Stimulated activated CD4-positive, alpha-beta T cell treated with anti-CD3 and anti-CD28 coated beads, Interleukin-12 subunit alpha, Interleukin-12 subunit beta, amount 100 ng/mL, for 24 hours (primary cell): ENCODE measurements at places on chromosomes 4 and X.

GRCh38 chr4:129346036-129346435 is 250.1 kb downstream of the C4orf33 start:
- DNase-seq = no peak

DNA sequence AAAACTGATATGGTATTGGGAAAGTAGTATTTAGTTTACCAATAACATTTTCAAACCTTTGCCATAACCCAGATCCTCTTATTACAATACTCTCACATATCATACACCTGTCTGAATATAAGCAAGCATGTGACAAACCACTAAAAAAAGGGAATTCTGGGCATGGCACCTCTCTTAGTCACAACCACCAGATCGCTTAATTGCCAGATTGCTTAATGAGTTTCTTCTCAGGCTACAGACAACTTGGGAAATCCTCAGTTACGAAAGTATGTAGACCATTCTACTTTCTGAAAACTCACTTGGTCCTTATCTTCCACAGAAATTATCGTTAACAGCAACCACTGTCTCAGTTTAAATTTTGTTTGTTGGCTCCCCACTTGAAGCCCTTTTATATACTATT is 2.1 kb downstream of the NAF1 start:
- no peak for DNase-seq

- no peak for DNase-seq
These were observed 217.8 kb downstream of the MID1IP1 start for GRCh38 chrX:39019056-39019455.

- DNase-seq = no peak
These were observed 53.4 kb upstream of the PITX2 start for GRCh38 chr4:110676241-110676640.

DNA sequence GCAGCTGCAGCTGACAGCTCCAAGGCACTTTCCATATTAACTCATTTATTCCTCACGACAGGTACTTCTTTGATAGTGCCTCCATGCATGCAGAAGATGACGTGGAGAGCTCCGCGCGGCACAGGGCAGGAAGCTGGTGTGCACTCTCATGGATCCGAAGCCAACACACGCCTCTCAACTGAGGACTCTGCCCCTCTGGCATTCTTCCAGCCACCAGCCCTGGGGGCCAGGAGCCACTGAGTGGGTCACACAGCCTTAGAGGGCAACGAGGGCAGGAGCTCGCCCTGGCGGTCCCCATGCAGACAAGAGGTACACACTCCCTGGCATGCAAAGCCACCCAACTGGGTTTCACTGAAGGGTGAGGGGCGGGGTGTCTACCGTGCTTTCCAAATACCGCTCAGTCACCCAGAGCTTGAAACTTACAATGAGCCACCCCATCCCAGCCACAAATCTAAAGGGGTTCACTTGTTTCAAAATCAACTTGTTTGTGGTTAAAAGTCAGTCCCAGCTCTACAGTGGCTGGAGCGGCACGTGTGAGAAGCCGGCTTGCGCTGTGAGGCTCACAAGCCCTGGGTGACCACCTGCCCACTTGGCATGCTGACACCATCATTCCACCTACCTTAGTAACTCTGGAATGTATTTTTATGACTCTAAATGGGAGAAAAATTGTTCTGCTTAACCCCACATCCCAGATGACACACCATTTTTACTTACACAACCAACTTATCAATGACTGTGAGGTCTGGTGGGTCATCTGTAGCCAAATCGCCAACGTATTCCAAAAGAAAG is 16.2 kb downstream of the NOP14 start:
- no peak for DNase-seq

DNA sequence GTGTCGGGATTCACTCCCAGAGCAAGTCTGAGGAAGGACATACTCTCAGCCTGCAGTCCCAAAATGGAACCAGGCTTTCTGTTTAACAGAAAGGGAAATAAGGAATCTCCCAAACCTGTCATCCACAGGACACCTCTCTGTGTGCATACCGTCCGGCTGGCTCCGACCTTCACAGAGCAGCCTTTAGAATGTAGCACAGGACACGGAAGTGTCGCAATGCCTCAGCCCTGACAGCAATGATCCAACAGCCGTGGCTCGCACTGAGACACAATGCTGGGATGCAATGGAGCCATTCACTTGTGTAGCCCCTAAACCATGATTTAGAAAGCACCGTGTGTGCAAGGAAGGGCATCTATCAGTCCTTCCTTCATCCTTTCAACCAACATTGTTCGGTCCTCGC is 15.5 kb upstream of the HELT start:
- DNase-seq = no peak

- DNase-seq = no peak
These were observed 122.1 kb downstream of the TBL1X start for GRCh38 chrX:9586992-9587392.

DNA sequence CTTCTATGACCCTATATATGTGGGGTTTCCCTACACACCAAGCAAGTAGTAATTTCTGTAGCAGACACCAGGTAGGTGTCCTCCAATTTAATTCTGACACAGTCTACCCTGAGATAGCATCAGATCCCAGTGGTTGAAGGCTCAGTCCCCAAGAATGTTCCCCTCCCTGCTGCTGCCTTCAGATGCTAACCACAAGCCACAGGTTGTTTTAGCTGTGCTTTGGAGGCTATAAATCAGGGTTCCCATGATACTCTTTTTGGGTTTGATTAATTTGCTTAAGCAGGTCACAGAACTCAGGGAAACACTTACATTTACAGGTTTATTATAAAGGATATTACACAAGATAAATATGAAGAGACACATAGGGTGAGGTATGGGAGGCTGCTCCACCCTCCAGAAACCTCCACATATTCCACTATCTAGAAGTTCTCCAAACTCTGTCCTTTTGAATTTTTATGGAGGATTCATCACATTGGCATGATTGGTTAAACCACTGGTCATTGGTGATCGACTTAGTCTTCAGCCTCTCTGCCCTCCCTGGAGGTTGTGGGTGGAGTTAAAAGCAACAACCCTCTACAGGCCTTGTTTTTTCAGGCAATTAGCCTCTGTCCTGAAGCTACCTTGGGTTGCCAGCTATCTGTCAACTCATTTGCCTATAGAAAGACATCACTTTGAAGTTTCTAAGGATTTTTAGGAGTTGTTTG is 50.8 kb downstream of the GRIA2 start:
- no peak for DNase-seq

- no peak for DNase-seq
These were observed 107.3 kb downstream of the JADE1 start for GRCh38 chr4:128916832-128917231.

DNA sequence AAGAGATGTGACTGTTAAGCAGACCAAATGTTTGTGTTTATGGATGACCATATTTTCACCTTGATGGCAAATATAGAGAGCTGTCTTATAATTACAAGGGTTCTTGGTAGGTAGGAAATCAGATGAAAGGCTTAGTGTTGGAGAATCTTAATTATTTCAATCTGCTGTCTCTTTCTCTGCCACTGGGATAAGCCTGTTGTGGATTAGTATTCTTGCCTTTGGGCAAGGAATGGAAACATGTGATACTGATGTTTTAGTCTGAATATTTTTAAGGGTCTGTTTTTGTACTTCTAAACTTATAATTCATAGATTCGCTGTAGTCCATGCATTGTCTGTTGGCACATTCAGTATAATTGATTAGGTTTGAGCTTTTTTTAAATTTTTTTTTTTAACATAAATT is 23.7 kb upstream of the NUDT6 start:
- DNase-seq = no peak

DNA sequence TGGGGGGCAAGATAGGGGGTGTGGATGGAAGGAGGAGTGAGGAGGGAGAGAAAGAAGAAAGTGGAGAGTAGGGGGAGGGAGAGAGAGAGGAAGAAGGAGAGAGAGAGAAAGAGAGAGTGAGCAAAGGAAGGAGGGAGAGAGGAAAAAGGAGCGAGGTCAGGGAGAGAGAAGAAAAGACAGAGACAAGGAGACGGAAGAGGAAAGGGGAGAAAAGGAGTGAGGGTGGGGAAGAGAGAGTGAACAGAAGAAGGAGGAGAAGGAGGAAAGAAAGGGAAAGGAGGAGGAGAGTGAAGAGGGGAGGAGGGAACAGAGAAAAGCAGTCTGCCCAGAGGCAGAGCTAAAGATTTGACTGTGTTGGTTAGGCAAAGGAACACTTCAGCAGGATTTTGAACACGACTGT is 181.6 kb downstream of the MID1IP1 start:
- DNase-seq = no peak

- no peak for DNase-seq
These were observed 278.0 kb downstream of the FBXO8 start for GRCh38 chr4:174005422-174005821.

DNA sequence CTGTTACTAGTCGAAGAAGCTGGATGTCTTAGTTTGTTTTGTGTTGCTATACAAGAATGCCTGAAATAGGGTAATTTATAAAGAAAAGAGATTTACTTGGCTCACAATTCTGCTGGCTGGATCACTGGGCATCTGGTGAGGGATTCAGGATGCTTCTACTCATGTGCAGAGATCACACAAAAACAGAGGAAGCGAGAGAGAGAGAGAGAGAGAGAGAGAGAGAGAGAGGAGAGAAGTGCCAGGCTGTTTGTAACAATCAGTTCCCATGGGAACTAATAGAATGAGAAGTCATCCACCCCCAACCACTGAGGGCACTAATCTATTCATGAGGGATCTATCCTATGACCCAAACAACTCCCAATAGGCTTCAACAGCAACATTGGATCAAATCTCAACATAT is 66.2 kb upstream of the FAM9A start:
- DNase-seq = no peak

DNA sequence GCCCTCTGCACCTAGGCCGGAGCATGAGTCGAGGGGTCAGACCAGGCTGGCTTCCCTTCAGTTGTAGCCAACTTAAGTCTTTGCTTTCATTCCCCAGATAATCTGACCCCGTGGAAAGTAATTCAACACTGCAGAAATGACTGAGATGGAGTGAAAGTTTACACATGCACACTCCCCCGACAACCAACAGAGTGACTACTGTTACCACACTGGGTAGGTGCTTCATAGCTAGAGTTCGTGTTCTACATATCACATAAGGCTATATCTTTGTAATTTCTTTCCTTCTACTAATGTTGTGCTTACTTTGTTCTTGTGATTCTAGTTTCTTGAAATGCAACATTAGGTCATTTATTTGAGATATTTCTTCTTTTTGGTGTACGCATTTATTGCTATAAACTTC is 7.2 kb upstream of the CTAG2 start:
- DNase-seq = no peak

DNA sequence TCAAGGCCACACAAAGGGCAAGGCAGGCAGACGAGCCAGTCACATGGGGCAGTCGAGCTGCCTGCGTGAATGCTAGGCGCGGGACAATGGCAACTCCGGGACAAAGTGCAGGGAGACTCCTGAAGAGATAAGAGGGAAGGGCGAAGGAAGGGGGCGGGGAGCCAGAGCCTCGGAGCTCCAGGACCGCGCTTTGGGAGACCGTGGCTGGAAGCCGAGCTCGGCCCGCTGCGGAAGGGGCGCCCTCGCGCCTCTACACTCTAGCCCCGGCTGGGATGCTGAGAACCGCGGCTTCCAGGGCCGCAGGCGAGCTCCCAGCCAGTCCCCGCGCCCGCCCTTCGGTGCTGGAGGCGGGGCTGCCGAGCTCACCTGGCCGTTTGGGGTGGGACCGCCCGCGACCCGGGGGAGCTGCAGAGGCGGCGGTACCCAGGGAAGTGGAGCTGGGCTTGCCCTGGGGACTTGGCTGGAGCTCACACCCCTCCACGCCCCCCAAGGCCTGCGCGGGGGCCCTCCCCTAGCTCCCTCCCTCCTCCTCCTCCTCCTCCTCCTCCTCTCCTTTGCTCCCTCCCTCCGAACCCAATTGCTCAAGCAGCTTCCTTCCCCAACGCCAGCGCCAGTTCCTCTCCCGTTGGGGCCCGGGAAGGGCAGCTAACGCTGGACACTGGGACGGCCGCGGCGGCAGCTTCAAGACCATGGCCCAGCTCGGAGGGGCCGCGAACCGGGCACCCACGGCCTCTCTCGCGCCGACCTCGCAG is at the start of gene SOWAHD:
Gene SOWAHD (plus strand): TSS at position 610 of the 752 bp plus-strand sequence. CDS start 80 bp downstream, at position 690.
- DNase-seq = no peak

- DNase-seq = no peak
These were observed 2.8 kb downstream of the PCDH19 start for GRCh38 chrX:100407147-100407783.

- DNase-seq = no peak
These were observed 23.6 kb downstream of the MORC4 start for GRCh38 chrX:106976416-106976815.

- no peak for DNase-seq
These were observed 5.9 kb downstream of the HGFAC start for GRCh38 chr4:3447431-3448395.

DNA sequence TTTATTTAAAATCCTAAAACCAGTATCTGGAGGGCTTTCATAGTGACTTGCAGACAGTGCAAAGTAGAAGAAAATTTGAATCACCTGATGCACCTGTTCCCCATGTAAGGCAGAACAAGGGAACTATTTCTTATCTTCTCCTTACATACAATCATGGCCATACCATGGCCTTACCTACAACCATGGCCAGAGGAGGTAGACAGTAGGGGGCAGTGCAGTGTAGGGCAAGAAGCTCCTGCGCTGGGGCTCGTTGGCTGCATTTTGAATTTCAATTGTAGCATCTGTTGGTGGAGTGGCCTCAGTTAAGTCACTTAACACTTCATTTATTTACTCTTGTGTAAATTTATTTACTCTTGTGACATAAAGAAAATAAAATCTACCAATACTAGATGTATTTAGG is 33.0 kb downstream of the GALNTL6 start:
- no peak for DNase-seq

DNA sequence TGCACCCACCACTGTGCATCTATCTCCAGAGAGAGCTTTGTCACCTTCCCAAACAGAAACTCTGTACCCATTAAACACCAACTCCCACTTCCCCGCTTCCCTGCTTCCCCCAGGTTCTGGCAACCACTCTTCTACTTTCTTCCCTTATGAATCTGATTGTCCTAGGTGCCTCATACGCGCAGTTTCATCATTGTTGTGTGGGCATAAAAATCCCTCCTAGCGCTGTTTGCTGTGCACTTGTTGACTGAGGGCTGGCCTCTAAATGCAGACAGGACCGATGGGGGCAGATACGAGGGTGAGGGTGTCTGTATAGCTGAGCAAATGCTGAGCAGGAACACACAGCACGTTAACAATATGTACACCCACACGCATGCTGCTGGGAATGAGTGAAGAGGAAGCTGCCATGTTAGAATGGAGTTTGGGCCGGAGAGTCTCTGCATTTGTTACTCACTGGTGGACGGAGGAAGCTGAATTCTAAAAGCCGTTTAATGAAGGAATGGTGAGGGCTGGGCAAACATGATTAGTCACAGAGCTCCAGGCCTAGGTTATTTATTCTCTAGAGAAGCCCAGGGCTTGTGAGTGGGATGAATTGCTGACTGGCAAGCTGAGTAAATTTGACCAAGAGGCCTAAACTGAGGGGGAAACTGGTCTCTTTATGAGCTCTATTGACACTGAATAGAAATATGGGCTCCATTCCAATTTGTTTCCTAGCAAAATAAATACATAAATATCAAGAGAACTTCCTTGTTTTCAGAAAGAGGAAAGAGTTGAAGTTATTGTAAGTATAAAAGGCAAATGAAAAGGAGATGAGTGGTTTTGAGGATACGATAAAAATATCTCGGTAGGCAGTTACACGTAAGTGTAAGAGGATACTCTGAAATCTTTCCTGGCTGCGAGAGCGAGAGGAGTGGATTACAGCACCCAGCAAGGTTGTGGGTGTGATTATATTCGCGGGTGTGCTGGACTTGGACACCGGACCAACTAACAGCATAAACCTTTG is 95.9 kb upstream of the RPS6KA3 start:
- DNase-seq = no peak
